Left renal pelvis (tissue), 4 donors: ENCODE measurements at places on chromosomes 4 and X. TPM values are rescaled to one million over a fixed set of nuclear protein-coding genes. Genes with fewer than 3 reads are reported as not detected.

GRCh38 chrX:155334486-155335336, at the start of gene CLIC2:
CLIC2 (minus strand) TSS chrX:155334614; CDS start chrX:155334427, 187 bp downstream.
- peak; percentile 6 for DNase-seq

DNA sequence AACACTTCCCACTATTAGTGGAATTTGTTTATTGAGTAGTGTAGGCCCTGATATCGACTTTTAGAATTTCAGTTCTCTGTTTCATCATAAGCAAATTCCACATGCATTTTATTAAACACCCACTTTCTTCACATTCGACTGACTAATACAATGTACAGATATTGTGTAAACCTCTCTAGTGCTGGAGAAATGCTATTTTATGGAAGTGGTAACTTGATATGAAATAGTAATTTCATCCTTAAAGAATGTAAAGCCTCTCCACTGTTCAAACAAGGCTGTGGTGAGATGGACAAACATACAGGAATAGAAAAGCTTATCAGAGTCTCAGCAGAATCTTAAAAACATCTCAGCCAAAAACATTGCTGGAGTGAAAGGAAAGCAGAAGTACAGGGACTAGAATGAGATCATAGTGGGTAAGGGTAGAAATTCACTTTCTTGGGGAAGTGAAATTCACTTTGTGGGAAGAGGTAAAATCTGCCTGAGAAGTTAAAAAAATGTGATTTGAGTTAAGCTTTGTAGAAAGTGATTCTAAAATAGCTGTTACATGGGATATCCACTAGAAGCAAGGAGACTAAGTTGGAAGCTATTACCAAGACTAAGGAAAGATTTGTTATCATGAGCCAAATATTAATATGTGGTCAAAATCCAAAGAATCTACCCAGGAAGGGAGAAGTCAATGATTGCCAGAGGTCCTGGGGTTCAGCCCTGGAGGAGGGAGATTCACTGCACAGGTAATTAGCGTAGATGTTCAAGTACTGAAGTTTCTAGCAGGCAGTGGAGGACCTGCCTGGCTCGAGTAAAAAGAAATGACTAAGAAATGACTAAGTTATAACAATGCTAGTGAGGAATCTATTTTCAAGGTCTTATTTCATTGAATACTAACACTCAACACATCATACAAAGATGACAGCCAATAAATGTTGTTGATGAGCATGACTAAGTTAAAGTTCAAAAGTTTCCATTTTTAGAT, 398.3 kb upstream of the FAM47C start:
- DNase-seq, result no peak

DNA sequence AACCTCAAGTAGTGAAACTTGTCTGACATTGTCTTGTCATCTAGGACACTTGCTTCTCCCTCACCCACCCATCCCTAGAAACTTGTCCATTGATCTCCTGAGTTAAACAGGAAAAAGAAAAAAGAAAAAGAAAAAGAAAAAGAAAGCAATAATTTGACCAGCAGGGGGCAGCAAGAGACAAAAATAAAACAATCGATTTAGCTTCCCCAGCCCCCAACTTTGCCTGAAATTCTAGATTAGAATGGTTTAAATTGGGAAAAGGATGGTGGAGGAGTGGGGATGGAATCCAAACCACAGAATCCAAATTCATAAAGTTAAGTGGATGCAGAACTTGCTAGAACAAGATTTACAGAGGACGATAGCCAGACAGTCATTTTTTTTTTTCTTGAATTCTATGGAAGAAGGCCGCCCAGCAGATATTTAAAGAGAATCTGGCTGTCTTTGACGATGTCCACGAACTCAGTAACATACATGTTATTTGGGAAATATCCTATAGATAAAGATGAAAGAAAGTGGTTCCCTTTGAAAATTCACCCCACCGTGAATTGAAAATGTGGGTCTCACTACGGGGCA, 282.9 kb downstream of the USP46 start:
- DNase-seq, result no peak

DNA sequence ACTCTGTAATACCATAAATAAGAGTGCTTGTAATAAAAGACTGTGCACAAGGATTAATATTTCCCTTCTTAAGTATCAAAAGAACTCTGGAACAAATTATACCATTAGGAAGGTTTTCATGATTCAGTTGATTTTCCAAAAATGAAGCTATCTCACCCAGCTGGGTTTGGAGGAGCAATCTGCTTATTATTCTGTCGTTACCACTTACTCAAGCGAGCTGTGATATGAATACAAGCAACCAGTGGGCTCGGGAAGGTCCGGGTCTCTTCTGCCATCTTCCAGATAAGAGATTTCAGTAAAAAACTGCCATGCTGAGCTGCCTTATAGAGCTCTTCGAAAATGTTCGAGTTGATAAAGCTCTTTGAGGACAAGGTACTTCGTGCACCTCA, 15.3 kb downstream of the SMIM20 start:
- DNase-seq, result no peak

DNA sequence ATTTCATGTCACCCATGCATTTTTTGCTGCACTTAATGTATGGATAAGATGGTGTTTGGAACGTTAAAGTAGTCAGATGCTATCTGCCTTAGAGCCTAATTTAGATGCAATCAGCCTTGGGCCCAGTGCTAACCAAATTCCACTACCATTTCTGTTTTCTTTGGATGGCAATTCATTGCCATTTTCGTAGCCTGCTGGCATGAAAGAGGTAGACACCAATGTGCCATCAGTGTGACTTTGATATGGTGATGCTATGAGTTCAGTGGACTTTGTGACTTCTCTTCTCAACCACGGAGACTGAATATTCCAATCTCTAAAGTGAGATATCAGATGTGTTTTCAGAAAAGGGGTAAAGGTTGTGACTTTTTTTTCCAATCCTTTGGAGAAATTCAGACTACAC, 1.5 kb downstream of the ETFDH start:
- no peak for DNase-seq

P2RY10 gene
- not detected for polyA plus RNA-seq

FHDC1 gene
- polyA plus RNA-seq, result 4.4 TPM

DNA sequence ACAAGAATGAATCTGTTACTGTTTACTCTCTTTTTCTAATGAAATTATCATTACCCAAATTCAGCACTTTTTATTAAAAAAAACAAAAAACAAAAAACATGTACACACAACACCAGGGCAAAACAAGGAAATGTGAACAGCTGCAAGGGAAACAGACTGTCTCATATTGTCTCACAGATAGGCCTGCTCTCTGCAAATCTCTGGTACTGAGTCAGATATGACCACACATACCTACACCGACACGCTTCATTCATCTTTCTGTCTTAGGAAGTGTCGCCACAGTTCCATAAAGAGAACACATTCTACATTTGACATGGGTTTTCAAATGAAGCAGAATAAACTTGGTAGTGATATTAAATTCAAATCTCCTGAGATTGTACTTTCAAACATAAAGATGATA, 92.2 kb upstream of the GPR34 start:
- no peak for DNase-seq

SHISA3 gene
- 86.2 TPM for polyA plus RNA-seq

- no peak for DNase-seq
These were observed 67.0 kb downstream of the EFNB1 start for GRCh38 chrX:68895778-68896177.

- DNase-seq, result no peak
These were observed 60.4 kb downstream of the REELD1 start for GRCh38 chr4:146274774-146275173.
